ENCODE measurements at places on chromosomes 2 and 18. TPM values are rescaled to one million over a fixed set of nuclear protein-coding genes. Genes with fewer than 3 reads are reported as not detected.

DNA sequence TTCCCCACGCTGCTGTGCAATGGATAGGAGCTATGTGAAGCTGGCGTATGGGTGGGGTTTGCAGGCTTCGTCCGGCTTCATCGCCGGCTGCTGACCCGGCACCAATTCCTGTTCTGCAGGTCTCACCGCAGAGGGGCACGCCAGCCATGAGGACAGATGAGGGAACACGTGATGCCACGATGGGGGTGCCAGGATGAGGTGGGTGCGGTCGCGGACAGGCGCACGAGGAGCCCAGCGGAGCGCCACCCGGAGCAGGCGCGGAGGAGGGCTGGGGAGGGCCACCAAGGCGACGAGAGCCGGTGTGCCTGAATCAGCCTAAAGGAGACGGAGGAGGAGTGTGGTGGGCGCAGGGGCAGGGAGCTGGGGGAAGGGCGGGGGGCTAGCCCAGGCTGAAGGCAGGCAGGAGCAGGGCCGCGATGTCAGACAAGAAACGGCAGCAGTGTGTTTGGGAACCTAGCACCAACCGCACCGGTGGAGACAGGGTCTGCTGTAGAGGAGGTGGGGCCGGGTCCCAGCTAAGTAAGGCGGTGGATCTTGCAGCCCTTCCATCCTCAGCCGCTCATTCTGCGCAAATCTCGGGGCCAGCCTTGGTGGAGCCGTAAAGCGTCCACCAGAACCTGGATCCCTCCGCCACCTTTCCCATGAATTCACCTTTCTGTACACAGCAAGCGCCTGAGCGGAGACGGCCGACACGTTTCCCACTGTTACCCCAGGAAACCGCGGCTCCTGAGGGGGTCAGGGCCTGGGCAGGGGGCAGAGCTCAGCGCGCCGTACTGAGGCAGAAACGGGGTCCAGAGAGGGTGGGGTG, 17.0 kb upstream of the CD8A start:
- peak overlapping the region; percentile 70 for H3K27ac ChIP-seq
- H3K27me3 ChIP-seq: peaks cover 53% of the 10 kb centered on the region
- H3K4me1 ChIP-seq: peaks cover 25% of the 10 kb centered on the region
- no peaks in the 10 kb centered on the region for H3K36me3 ChIP-seq
- peak overlapping the region; percentile 74 for H3K4me3 ChIP-seq

DNA sequence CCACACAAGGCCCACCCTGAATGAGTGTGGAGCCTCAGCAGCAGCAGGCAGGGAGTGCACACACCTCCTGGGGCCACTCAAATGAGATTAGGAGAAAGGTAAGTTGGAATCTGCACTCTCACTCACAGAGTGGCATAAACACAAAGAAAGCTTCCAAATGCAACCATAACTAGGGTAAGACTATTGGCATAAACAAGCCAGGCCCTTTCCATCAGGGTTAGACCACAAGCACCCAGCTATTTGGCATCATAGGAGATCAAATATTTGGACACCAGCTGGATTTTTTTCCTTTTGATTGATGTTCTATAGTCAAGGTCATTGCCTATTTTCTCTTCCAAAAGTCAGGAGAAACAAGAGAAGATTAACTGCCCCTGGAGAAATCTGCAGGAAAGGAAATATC, 471.5 kb downstream of the TXNL1 start:
- DNase-seq: no peak
- H3K27me3 ChIP-seq: no peaks in the 10 kb centered on the region
- H3K36me3 ChIP-seq: no peaks in the 10 kb centered on the region
- no peak overlapping the region for H3K27ac ChIP-seq
- H3K4me1 ChIP-seq: no peaks in the 10 kb centered on the region
- no peak overlapping the region for H3K4me3 ChIP-seq

Gene ENOSF1
- total RNA-seq: 70.3 TPM

Gene SPC25
- 52.2 TPM for total RNA-seq

DNA sequence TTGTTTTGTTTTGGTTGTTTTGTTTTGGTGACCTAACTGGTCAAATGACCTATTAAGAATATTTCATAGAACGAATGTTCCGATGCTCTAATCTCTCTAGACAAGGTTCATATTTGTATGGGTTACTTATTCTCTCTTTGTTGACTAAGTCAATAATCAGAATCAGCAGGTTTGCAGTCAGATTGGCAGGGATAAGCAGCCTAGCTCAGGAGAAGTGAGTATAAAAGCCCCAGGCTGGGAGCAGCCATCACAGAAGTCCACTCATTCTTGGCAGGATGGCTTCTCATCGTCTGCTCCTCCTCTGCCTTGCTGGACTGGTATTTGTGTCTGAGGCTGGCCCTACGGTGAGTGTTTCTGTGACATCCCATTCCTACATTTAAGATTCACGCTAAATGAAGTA, at the start of gene TTR:
Gene TTR (plus strand): TSS at position 250 of the 400 bp plus-strand sequence. CDS start 26 bp downstream, at position 276.
- no peak for DNase-seq
- no peak within 1 kb of the TSS for H3K4me3 ChIP-seq
- H3K27ac ChIP-seq: no peak within 1 kb of the TSS
- H3K36me3 ChIP-seq: no peaks in the 10 kb centered on the region
- no peaks in the 10 kb centered on the region for H3K27me3 ChIP-seq

- peaks cover 23% of the 10 kb centered on the region for H3K4me1 ChIP-seq
- no peak for DNase-seq
- no peak overlapping the region for H3K27ac ChIP-seq
- peaks cover 14% of the 10 kb centered on the region for H3K27me3 ChIP-seq
- no peaks in the 10 kb centered on the region for H3K36me3 ChIP-seq
Observed at GRCh38 chr2:170336408-170336807, 158.5 kb downstream of the MYO3B start.

DNA sequence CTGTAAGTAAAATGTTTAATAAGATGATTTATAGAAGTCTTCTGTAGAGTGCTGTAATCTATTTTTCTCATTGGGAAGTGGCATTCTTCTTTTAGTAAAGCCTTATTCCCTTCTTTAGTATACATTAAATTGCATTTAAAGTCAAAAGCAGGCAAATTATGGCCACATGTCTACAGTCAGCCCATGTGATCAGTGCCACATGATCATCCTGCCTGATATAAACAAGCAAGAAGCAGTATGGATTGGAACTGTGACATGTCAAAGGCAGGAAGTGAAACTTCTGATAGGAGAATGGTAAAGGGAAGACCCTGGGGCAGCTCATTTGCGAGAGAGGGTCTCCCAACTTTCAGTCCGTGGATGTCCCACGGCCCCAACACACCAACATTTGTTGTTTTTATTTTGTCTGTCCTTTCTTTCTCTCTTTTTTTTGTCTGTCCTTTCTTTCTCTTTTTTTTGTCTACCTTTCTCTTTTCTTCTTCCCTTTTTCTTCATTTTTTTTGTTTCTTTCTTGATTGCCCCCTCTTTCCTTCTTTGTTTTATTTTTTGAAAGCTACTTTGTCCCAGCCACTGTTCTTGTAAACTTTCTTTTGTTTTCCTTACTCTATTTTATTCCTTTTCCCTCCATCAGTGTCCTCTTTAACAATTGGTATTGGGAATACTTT, 154.9 kb downstream of the DTNA start:
- H3K27ac ChIP-seq: peak overlapping the region; percentile 69
- peaks cover 8% of the 10 kb centered on the region for H3K36me3 ChIP-seq
- no peak overlapping the region for H3K4me3 ChIP-seq
- H3K27me3 ChIP-seq: peaks cover 1% of the 10 kb centered on the region
- DNase-seq: no peak

DNA sequence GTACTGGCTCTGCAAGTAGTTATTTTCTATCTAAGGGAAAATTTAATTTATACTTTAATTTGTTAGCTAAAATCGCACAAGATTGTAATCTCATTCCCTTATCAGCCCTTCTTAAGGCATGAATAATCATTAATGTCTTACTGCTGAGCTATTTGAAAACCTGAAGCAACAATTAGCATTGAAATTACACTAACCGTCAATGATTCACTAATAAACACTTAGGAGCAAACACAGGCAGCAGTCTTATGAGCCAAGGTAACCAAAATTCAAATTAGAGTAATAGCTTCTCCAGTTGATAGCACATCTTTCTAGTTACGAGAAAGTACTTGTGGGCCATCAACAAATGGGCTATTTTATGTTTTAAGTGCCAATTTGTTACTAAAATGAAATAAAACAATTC, 1289.7 kb downstream of the LRP1B start:
- no peak overlapping the region for H3K27ac ChIP-seq
- no peak for DNase-seq
- H3K27me3 ChIP-seq: no peaks in the 10 kb centered on the region
- H3K4me3 ChIP-seq: no peak overlapping the region

- H3K4me1 ChIP-seq: peaks cover 42% of the 10 kb centered on the region
- DNase-seq: peak; percentile 87
- H3K4me3 ChIP-seq: peak overlapping the region; percentile 26
Observed at GRCh38 chr2:11778923-11779757, 32.7 kb downstream of the LPIN1 start.

GRCh38 chr2:8447610-8448221, 234.1 kb upstream of the ID2 start:
- H3K4me3 ChIP-seq: no peak overlapping the region
- no peaks in the 10 kb centered on the region for H3K36me3 ChIP-seq
- no peak for DNase-seq
- peaks cover 18% of the 10 kb centered on the region for H3K27me3 ChIP-seq
- H3K27ac ChIP-seq: no peak overlapping the region
- peaks cover 7% of the 10 kb centered on the region for H3K4me1 ChIP-seq

DNA sequence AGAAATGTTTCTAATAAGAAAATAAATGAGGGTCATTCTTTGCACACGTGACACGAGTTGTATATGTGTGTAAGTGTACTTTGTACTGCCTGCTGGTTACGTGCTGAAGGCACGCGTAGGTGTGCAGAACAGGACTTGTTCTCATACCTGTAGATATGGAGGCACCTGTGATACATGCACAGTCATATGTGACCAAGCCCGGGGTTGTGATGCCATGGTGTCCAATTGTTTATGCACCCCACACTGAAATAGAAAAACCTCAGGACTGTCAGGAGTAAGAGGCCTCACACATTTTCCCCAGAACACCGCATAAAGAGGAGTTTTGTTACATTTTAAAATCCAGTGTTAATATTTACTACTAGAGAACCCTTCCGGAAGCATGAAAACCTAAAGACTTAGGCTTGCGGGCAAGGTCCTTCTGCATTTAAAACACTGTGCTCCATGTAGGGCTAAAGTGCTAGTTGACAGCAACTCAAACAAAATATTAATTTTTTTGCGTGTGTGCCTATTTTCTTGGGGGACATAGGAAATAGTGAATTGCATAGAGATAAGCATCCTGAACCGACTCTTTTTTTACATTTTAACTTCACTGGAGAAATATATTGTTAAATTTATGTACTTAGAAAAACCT, 9.3 kb downstream of the TSHZ1 start:
- H3K4me1 ChIP-seq: peaks cover 59% of the 10 kb centered on the region
- no peaks in the 10 kb centered on the region for H3K27me3 ChIP-seq
- peaks cover 13% of the 10 kb centered on the region for H3K36me3 ChIP-seq
- no peak for DNase-seq
- no peak overlapping the region for H3K4me3 ChIP-seq

DNA sequence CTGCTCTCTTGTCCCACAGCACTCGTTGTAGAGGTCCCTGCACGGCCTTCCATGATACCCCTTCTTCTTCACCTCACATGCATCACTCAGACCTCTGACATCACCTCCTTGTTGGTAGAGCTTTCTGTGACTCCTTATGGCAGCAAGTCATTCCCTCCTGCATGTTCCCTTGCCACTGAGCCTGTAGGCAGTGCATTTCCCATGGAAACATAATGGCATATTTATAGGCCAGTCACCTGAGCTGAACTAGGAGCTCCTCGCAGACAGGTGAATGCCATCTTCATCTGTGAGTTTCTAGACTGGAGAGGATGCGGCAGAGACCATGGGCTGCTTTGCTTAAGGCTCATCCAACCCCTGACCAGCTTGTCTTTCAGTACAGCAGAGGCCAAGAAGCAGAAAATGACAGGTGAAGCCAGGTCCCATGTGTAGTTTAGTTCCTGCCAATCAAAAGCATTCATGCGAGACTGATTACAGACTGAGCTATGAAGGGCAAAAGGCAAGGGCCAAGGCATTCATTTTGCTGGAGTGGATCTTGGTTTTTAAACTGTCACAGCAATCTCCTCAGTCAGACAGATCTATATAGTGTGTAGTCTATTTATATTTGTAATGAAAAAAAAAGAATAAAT, 59.4 kb upstream of the NEDD4L start:
- H3K27me3 ChIP-seq: peaks cover 4% of the 10 kb centered on the region
- H3K36me3 ChIP-seq: no peaks in the 10 kb centered on the region
- DNase-seq: no peak
- no peaks in the 10 kb centered on the region for H3K4me1 ChIP-seq
- H3K27ac ChIP-seq: no peak overlapping the region
- no peak overlapping the region for H3K4me3 ChIP-seq

DNA sequence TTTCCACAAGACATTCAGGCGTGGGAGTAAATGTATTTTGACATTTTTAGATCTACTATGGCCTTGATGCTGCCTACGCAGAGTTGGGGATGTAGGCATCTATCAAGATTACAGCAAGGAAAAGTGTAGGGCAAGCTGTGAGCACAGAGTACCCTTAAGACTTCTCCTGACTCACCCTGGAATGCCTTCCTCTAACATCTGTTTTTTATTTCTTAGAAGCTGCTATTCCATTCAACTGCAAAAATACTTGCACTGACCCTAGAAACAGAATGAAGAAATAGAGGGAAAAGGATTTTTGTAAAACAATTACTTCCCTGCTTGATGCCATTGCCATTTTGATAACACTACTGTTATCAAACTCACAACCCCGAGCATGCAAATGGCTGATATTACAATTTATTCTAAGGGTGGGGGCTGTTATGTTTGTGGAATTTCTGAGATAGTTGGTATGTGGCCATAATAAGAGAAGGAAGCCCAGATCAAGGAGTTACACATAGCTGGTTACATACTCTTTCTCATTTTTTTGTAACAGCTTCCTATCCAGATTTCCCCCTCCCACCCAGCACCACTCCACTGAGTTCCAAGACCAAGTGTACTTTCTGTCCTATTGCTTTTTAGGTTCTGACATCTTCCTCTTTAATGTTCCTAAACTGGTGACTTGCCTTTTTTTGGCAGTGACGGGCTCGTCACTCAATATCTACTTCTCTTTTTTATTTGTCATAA, 6.0 kb upstream of the ROCK1 start:
- H3K4me1 ChIP-seq: peaks cover 3% of the 10 kb centered on the region
- no peaks in the 10 kb centered on the region for H3K36me3 ChIP-seq
- no peak overlapping the region for H3K4me3 ChIP-seq

Data from activated CD4-positive, alpha-beta T cell treated with anti-CD3 and anti-CD28 coated beads, Interleukin-2, amount 10 ng/mL, durations not matched to agents 7 days and 5 days (primary cell).